NCI-H460 (cell line): ENCODE measurements at places on chromosomes 7 and 10. TPM values are rescaled to one million over a fixed set of nuclear protein-coding genes. Genes with fewer than 3 reads are reported as not detected.

Gene CYP2W1
- 0.05 TPM in 1 of 2 replicates, not detected in the other for total RNA-seq

Gene CDHR1
- 0.07 and 0.35 TPM in 2 replicates for total RNA-seq

Gene SCART1
- total RNA-seq = 0.92 and 1.2 TPM in 2 replicates

Gene NKX2-3
- 0.25 and 0.32 TPM in 2 replicates for total RNA-seq

Gene KNDC1
- total RNA-seq = 0.09 and 1.1 TPM in 2 replicates

Gene SEC24C
- total RNA-seq = 66.4 and 69.0 TPM in 2 replicates

Gene SPDYE6
- not detected in 2 replicates for total RNA-seq

Gene LHPP
- total RNA-seq = 1.6 and 2.9 TPM in 2 replicates

Gene INHBA
- total RNA-seq = 2.7 and 3.1 TPM in 2 replicates

Gene FAM180A
- total RNA-seq = not detected in 2 replicates

Gene OPALIN
- total RNA-seq = not detected in 2 replicates

Gene ADRA2A
- total RNA-seq = not detected in 2 replicates

Gene UPK3B
- 0.15 TPM in 1 of 2 replicates, not detected in the other for total RNA-seq

Gene CYP2E1
- total RNA-seq = 1.4 and 1.6 TPM in 2 replicates

Gene SPDYE2B
- total RNA-seq = not detected in 2 replicates

Gene SFRP5
- not detected in 2 replicates for total RNA-seq

Gene GPR15LG
- total RNA-seq = not detected in 2 replicates

Gene SLC16A9
- 5.0 and 5.7 TPM in 2 replicates for total RNA-seq

Gene ACSL5
- total RNA-seq = not detected in 2 replicates

Gene ELN
- total RNA-seq = not detected in 2 replicates

Gene SYT15B
- total RNA-seq = 0.07 TPM in 1 of 2 replicates, not detected in the other

Gene ACTL6B
- not detected in 2 replicates for total RNA-seq

Gene NUTM2E
- not detected in 2 replicates for total RNA-seq

Gene GATA3
- total RNA-seq = 0.12 and 0.23 TPM in 2 replicates

Gene PLPP4
- not detected in 2 replicates for total RNA-seq

Gene DNAJC12
- total RNA-seq = 45.5 and 53.7 TPM in 2 replicates

Gene NPFFR1
- not detected in 2 replicates for total RNA-seq

Gene SDHAF3
- 30.5 and 37.3 TPM in 2 replicates for total RNA-seq
